ENCODE measurements at places on chromosomes 16 and 17.

- no peak for DNase-seq
Measured at GRCh38 chr17:82392209-82392920, 20.8 kb downstream of the UTS2R start.

DNA sequence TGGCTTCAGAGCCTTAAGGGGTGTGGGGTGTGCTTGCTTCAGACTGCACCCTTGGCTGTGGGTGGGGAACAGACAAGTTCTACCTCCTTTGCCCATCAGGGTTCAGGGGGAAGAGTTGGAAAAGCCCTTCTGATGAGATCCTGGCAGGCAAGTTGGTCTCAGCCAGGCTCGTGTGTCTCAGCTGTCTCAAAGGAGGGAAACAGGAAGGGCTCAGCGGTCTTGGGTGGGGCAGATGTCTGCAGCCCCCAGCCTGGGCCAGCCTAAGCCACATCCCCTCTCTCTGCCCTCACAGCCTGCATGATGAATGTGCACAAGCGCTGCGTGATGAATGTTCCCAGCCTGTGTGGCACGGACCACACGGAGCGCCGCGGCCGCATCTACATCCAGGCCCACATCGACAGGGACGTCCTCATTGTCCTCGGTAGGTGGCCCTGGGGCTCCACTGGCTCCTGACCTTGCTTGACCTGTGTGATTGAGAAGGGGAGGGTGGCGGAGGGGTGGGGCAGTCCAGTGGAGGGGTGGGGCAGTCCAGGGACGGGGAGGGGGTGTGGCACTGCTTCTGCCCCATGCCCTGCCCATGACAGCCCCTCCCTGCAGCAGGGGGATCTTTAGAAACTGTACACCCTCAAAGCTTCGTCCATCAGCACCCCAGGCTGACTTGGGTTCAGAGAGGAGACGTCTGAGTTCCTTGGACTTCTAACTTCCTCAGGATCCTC is 199.5 kb downstream of the PRKCB start:
- DNase-seq: peak; percentile 69

DNA sequence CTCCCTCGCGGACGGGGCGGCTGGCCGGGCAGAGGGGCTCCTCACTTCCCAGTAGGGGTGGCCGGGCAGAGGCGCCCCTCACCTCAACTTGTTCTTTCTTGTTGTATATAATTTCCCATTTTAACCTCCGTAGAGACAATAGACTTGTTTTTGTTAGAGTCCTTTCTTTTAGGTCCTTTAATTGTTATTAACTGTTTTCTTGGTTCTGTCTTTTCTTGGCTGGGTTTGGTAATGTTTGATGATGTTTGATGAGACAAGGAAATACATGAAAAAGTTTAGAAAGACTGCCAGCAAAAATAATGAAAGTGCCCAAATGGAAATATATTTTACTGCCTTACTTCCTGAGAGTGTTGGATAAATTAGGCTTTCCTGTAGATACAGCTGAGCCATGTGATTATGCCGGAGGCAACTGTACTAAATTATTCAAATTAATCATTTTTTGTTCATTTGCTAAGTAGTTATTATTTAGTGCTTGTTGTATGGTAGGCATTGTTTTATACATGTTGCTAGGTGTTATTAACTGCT is 30.9 kb downstream of the PRPSAP2 start:
- no peak for DNase-seq

GRCh38 chr17:49013311-49014213 is 16.4 kb downstream of the IGF2BP1 start:
- no peak for DNase-seq

- DNase-seq: peak; percentile 86
Measured at GRCh38 chr17:7219812-7220592, at the start of the genes ACADVL and DLG4. ACADVL (plus strand) TSS chr17:7219938; CDS start chr17:7219985, 47 bp downstream. DLG4 (minus strand) TSS chr17:7219836.

All from inflammatory macrophage treated with lipopolysaccharide for 4 hours (primary cell).